Kidney (tissue), 22 donors: ENCODE measurements at places on chromosomes 6 and 20.
A peak's percentile ranks its signal among the peaks of the same experiment; 100 is the strongest.

DNA sequence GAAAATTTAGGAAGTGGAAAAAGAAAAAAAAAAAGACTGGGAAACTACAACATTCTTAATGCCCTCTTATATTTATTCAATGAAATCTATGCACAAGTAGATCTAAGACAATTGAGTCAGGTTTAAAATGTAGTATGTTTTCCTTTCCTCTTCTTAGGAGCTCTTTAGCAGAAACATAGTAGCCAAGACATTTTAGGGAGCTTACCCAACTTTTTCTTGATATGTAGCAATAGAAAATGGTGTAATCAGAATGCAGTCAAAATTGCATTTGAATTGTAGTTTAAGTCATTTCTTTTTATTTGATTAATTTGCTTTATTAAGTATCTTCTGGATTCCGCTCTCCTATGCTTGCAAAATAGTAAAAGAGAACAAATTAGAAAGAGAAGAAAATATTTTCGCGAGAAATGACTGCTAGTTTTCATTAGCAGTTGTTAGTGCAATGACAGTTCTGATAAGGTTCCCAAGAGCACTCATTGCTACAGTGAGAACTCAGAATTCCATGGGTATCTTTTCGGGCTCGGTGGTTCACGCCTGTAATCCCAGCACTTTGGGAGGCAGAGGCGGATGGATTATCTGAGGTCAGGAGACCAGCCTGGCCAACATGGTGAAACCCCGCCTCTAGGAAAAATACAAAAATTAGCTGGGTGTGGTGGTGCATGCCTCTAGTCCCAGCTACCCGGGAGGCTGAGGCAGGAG lies 52.2 kb downstream of the JARID2 start:
- H3K27ac ChIP-seq: no peak overlapping the region
- no peaks in the 10 kb centered on the region for H3K4me1 ChIP-seq
- H3K36me3 ChIP-seq: no peaks in the 10 kb centered on the region
- H3K4me3 ChIP-seq: no peak overlapping the region
- no peaks in the 10 kb centered on the region for H3K27me3 ChIP-seq
- no peak for DNase-seq

- H3K36me3 ChIP-seq: no peaks in the 10 kb centered on the region
- no peak overlapping the region for H3K27ac ChIP-seq
- no peak overlapping the region for H3K4me3 ChIP-seq
- no peak for DNase-seq
- H3K27me3 ChIP-seq: no peaks in the 10 kb centered on the region
- no peaks in the 10 kb centered on the region for H3K4me1 ChIP-seq
Measured at GRCh38 chr6:162887981-162888689, 160.4 kb downstream of the PACRG start.

GRCh38 chr6:148509119-148509799 lies 166.6 kb downstream of the SASH1 start:
- H3K36me3 ChIP-seq: no peaks in the 10 kb centered on the region
- peak overlapping the region; percentile 68 for H3K4me3 ChIP-seq
- H3K27me3 ChIP-seq: no peaks in the 10 kb centered on the region
- peak overlapping the region; percentile 71 for H3K27ac ChIP-seq
- no peak for DNase-seq

GRCh38 chr6:139982195-139982594 lies 607.7 kb upstream of the CITED2 start:
- H3K4me1 ChIP-seq: peaks cover 13% of the 10 kb centered on the region
- no peak overlapping the region for H3K4me3 ChIP-seq
- H3K27me3 ChIP-seq: no peaks in the 10 kb centered on the region

DNA sequence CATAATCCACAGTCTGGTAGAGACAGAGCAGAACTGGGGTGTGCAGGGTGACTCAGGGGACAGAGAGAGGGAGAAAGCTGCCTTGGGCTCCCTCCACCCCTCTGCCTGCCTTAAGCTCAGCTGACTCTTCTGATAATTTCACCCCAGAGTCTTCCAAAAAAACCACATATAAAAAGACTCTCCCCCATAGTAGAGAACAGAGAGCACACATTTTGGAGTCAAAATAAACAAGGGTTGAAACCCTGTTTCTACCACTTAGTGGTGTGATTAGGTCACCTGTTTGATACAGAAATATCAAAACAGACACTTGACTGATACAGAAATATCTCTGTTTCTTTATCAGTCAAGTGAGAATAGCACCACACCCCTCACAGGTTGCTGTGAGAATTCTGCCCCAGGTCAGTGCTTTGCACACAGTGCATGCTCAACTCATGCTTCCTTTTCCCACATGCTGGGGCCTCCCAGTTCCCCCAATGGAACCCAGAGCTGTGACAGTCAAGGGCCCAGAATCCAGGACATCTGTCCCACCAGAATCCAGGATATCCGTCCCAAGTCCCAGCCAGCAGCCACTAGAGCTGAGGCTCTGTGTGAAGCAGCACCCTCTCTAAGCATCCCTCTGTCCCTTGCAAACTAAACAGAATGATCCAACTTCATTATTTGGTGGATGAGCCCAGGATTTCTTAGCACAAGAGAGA lies 1.2 kb downstream of the TREML2 start:
- no peak for DNase-seq
- H3K4me1 ChIP-seq: no peaks in the 10 kb centered on the region
- no peaks in the 10 kb centered on the region for H3K36me3 ChIP-seq

DNA sequence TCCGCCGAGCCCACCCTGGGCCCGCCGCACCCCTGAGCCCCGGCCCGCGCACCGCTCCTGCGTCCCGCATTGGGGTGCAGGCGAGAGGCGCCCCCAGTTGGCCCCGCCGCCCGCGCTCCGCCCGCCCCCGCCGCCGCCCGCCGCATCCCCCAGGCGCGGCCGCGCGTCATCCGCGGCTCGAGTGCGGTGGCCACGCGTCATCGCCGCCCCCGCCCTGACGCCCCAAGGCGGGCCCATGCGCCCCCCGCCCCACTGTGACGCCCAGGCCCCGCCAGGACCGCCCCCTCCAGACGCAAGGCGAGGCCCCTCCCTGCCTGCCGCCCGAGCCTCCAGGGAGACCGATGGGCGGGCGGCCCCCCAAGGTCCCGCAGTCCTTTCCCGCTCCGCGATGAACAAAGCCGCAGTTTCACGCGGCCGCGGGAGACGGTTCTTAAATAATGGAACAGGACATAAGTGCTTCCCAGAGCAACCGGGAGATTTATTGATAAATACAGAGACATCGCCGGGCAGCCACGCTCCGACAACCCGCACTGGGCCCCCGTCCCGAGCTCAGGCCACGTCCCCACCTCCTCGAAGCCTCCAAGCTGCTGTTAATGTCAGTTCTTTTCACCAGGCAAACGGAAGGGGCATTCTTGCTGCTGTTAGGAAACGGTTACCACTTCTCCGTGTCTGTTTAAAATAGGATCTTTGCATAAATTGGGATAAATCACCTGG lies at the start of gene ANKRD60:
Gene ANKRD60 (minus strand): TSS at position 170 of the 714 bp plus-strand sequence. CDS start 0 bp downstream, at position 170.
- H3K36me3 ChIP-seq: no peaks in the 10 kb centered on the region
- H3K4me3 ChIP-seq: no peak within 1 kb of the TSS
- no peaks in the 10 kb centered on the region for H3K4me1 ChIP-seq
- DNase-seq: peak; percentile 69
- H3K27ac ChIP-seq: no peak within 1 kb of the TSS
- H3K27me3 ChIP-seq: peaks cover 19% of the 10 kb centered on the region

- H3K36me3 ChIP-seq: no peaks in the 10 kb centered on the region
- H3K4me3 ChIP-seq: no peak overlapping the region
- no peak for DNase-seq
- H3K27ac ChIP-seq: no peak overlapping the region
- H3K27me3 ChIP-seq: no peaks in the 10 kb centered on the region
Measured at GRCh38 chr6:17574866-17575560, 25.1 kb upstream of the FAM8A1 start.

GRCh38 chr6:85580118-85580877 lies 13.4 kb downstream of the SNX14 start:
- H3K27me3 ChIP-seq: no peaks in the 10 kb centered on the region
- H3K4me1 ChIP-seq: peaks cover 10% of the 10 kb centered on the region
- no peak overlapping the region for H3K4me3 ChIP-seq
- H3K36me3 ChIP-seq: no peaks in the 10 kb centered on the region
- no peak overlapping the region for H3K27ac ChIP-seq

DNA sequence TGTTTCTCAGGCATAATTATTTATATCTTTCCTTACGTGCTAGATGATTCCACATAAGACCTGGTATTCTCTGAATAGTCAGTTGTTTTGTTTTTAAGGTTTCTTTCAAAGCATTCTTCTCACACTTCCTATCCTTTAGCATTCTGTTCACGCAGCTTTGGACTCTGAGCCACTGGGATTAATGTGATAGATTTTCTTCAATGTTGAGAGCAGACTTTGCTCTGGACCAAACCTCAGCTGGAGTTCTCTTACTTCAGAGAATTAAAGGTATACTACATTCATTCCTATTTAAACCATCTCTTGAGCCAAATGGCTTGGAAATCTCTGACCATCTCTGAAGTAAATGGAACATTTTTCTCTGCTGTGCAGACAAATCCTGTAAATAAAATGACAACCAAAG lies 70.7 kb upstream of the TRAF3IP2 start:
- H3K36me3 ChIP-seq: peaks cover 3% of the 10 kb centered on the region
- no peaks in the 10 kb centered on the region for H3K27me3 ChIP-seq
- no peaks in the 10 kb centered on the region for H3K4me1 ChIP-seq
- no peak overlapping the region for H3K27ac ChIP-seq

DNA sequence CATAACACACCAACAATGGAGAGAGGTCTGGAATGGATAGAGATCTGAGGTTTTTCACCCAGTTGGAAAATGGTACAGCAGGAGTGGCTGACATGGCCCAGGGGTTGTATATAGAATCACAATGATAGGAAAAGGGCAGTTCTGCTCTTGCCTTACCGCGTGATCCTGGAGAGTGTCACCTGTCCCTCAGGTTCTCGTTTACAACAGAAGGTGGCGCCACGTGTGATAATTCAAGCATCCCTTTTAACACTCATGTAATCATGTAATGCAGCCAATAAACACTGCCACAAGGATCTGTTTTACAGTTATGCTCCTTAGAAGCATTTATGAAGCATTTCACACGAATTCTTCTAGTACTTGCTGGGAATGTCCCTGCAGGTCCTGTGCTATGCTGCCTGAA lies 12.9 kb upstream of the WFDC2 start:
- no peaks in the 10 kb centered on the region for H3K36me3 ChIP-seq
- H3K27me3 ChIP-seq: no peaks in the 10 kb centered on the region
- H3K4me3 ChIP-seq: no peak overlapping the region

DNA sequence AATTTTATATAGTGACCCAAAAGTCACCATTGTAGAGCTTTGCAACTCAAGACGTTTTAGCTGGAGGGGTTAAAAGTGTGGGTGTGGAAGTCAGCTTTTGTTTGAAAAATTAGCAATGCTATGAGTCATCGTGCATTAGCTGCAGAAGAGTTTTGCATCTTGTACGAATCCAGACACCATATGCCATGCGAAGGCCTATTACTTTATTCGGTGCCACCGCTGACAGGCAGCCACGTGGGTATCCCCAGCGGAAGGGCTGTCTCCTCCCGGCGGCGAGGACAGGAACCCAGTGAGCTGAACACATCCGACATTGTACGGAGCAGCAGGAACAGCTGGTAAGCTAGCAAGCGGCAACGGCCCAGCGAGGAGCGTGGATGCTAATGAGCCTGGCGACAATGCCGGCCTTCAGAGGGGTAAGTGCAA lies 84.4 kb downstream of the INSM1 start:
- no peak overlapping the region for H3K27ac ChIP-seq
- H3K4me1 ChIP-seq: no peaks in the 10 kb centered on the region
- peak; percentile 65 for DNase-seq
- H3K4me3 ChIP-seq: no peak overlapping the region
- H3K27me3 ChIP-seq: no peaks in the 10 kb centered on the region

DNA sequence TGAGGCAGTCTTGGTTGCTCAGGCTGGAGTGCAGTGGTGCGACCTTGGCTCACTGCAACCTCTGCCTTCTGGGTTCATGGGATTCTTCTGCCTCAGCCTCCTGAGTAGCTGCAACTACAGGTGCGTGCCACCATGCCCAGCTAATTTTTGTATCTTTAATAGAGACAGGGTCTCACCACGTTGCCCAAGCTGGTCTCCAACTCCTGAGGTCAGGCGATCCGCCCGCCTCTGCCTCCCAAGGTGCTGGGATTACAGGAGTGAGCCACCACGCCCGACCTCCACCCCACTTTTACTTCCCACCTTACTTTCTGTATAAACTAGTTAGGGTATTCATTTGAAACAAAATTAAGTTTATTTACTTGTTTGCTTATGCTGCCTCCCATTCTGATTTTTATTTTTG lies 86.5 kb downstream of the NCOA3 start:
- peaks cover 2% of the 10 kb centered on the region for H3K36me3 ChIP-seq
- no peak overlapping the region for H3K27ac ChIP-seq
- H3K27me3 ChIP-seq: no peaks in the 10 kb centered on the region

DNA sequence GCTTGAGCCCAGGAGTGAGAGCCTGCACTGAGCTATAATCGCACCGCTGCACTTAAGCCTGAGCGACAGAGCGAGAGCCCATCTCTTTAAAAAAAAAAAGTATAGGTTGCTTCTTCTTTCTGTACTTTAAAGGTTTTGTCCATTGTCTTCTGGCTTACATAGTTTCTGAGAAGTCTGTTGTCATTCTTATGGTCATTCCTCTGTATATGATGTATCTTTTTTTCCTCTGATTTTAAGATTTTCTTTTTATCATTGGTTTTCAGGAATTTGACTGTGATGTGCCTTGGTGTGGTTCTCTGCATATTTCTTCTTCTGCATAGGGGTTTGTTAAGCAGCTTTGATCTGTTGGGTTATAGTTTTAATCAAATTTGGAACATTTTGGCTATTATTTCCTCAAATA lies 29.1 kb downstream of the QRSL1 start:
- H3K4me3 ChIP-seq: no peak overlapping the region
- no peaks in the 10 kb centered on the region for H3K4me1 ChIP-seq
- H3K27me3 ChIP-seq: no peaks in the 10 kb centered on the region
- DNase-seq: no peak
- H3K36me3 ChIP-seq: peaks cover 28% of the 10 kb centered on the region

GRCh38 chr20:44593751-44594150 lies 11.4 kb downstream of the PKIG start:
- no peaks in the 10 kb centered on the region for H3K27me3 ChIP-seq
- H3K27ac ChIP-seq: no peak overlapping the region
- no peak overlapping the region for H3K4me3 ChIP-seq
- no peak for DNase-seq

GRCh38 chr6:163254341-163254835 lies 160.1 kb upstream of the QKI start:
- no peaks in the 10 kb centered on the region for H3K36me3 ChIP-seq
- H3K4me3 ChIP-seq: no peak overlapping the region
- H3K27ac ChIP-seq: no peak overlapping the region
- DNase-seq: no peak
